CD8-positive, alpha-beta memory T cell (primary cell): ENCODE measurements at places on chromosomes 1 and 21.

- H3K36me3 ChIP-seq = peaks cover 29% of the 10 kb centered on the region
- H3K27ac ChIP-seq = no peak overlapping the region
- H3K4me1 ChIP-seq = no peaks in the 10 kb centered on the region
- DNase-seq = no peak
- H3K4me3 ChIP-seq = no peak overlapping the region
- no peaks in the 10 kb centered on the region for H3K27me3 ChIP-seq
These were observed 10.5 kb downstream of the CHRNB2 start for GRCh38 chr1:154578058-154578418.

DNA sequence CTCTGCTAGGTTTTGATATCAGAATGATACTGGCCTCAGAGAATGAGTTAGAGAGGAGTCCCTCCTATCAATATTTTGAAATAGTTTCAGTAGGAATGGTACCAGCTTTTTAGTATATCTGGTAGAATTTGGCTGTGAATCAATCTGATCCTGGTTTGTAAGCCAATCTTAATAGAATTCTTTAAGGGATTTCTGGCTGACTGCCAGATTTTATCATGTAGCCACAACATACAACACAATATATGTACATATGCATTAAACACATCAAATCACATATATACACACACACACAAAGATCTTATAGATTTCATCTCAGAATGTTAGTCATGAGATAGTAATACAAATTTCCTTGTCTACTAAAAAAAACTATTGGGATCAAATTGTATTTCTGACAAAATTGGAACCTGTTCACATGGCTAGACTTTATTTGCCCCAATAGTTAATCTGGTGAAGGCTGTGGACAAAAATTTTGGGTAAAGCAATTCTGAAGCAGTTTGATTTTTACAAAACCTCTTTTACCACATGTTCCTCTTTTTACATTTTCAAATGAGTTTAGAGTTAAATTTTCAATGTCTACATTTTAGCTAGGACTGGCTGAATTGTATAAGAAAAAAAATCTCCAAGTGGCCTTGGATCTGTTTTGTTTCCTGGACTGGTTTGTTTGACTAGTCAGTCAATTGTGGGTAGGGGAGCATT lies 151.7 kb downstream of the FASLG start:
- H3K36me3 ChIP-seq = no peaks in the 10 kb centered on the region
- no peak for DNase-seq

GRCh38 chr1:28865997-28866650 lies 48.2 kb upstream of the EPB41 start:
- H3K27me3 ChIP-seq = no peaks in the 10 kb centered on the region
- no peaks in the 10 kb centered on the region for H3K4me1 ChIP-seq
- no peaks in the 10 kb centered on the region for H3K36me3 ChIP-seq
- DNase-seq = no peak
- H3K4me3 ChIP-seq = no peak overlapping the region
- H3K27ac ChIP-seq = no peak overlapping the region

DNA sequence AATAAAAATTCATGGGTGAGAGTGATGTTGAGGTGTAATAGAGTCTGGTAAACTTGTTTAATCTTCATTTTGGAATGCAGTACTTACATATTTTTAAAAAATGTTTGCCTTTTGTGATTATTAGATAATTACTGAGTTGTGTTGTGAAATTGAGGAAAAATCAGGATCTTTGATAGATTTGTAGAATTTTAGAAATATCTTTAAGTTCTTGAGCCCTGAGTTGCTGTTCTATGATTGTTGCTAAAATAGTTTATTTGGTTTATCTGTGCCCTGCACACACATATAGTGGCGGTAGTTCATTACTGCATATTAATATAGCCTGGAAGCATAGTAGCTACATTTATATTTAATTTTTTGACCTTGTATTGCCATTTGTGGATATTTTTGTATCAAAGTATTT lies 1.6 kb downstream of the B3GALT2 start:
- H3K4me3 ChIP-seq = no peak overlapping the region
- DNase-seq = no peak
- peaks cover 25% of the 10 kb centered on the region for H3K4me1 ChIP-seq
- H3K36me3 ChIP-seq = no peaks in the 10 kb centered on the region
- H3K27ac ChIP-seq = no peak overlapping the region

DNA sequence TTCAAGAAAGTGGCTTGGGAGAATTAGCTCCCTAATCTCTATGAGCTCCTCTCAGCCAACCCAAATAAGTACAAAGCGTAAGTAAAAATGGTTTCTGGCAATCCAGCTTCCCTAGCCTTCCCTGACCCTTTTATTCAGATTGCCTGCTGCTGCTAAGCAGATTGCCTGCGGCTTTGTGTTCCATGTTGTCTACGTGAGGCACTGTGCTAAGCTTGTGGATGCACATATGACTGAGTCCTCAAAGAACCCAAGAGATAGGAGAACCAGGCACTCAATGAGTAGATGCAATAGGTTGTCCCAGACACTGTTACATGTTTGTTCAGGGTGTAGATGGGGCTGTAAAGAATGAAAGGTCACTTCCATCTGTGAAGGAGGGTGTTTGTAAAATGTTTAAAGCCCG lies 6.3 kb upstream of the OSBPL9 start:
- H3K36me3 ChIP-seq = no peaks in the 10 kb centered on the region
- H3K4me1 ChIP-seq = no peaks in the 10 kb centered on the region
- no peak overlapping the region for H3K4me3 ChIP-seq

DNA sequence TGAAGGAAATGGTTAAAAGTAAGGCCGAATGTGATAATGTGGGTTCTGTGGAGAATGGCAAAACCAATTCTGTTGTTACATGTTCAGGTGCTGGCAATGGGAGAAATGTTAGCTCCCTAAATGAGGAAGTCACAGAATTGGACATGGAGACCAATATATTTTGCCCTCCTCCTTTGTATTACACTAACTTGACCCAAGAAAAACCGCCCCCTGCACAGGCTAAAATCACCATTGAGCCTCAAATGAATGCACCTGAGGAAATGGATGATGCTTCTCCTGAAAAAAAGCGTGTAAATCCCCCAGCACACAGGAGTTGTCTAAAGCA lies 932 bp downstream of the MAP10 start:
- DNase-seq = no peak
- no peak overlapping the region for H3K4me3 ChIP-seq
- H3K36me3 ChIP-seq = no peaks in the 10 kb centered on the region
- H3K27ac ChIP-seq = no peak overlapping the region
- H3K4me1 ChIP-seq = peaks cover 9% of the 10 kb centered on the region

GRCh38 chr1:61192663-61193330 lies 110.4 kb downstream of the NFIA start:
- H3K27me3 ChIP-seq = no peaks in the 10 kb centered on the region
- no peak overlapping the region for H3K27ac ChIP-seq
- no peaks in the 10 kb centered on the region for H3K4me1 ChIP-seq
- no peaks in the 10 kb centered on the region for H3K36me3 ChIP-seq
- DNase-seq = no peak
- H3K4me3 ChIP-seq = no peak overlapping the region

DNA sequence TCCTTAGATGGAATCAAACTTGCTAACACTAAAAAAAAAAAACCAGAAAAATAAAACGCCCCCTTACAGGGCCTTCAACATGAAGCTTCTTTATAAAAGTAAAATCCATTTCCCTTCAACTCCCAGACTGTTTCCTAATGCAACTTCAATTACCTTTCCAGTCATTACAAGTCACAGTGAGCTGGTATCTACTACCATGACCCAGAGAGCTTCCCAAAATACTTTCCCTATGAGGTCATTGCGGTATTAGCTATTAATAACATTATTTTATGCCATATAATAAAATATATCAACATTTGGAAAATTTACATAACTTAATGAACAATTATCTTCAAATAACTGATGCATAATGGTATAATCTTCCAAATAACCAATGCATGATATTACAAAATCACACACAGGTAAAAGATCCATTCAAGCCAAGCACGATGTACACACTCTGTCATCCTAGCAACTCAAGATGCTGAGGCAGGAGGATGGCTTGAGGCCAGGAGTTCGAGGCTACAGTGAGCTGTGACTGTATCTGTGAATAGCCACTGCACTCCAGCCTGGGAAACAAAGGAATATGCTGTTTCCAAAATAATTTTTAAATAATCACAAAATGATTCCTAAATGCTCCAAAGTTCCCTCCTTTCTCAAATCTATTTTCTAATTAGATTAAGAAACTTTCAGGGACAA lies 24.1 kb downstream of the EIF4G3 start:
- no peaks in the 10 kb centered on the region for H3K27me3 ChIP-seq
- no peaks in the 10 kb centered on the region for H3K4me1 ChIP-seq
- H3K36me3 ChIP-seq = no peaks in the 10 kb centered on the region

- no peak overlapping the region for H3K27ac ChIP-seq
- DNase-seq = no peak
- H3K27me3 ChIP-seq = no peaks in the 10 kb centered on the region
- no peak overlapping the region for H3K4me3 ChIP-seq
- H3K36me3 ChIP-seq = no peaks in the 10 kb centered on the region
- H3K4me1 ChIP-seq = no peaks in the 10 kb centered on the region
These were observed 65.0 kb downstream of the RERE start for GRCh38 chr1:8752411-8752810.
